Effector memory CD8-positive, alpha-beta T cell (primary cell): ENCODE measurements at places on chromosomes 5 and 9.
A peak's percentile ranks its signal among the peaks of the same experiment; 100 is the strongest.

- peaks cover 36% of the 10 kb centered on the region for H3K36me3 ChIP-seq
- peak overlapping the region; percentile 85 for H3K4me3 ChIP-seq
- no peak for DNase-seq
- peak overlapping the region; percentile 94 for H3K27ac ChIP-seq
- no peaks in the 10 kb centered on the region for H3K27me3 ChIP-seq
These were observed 75.5 kb downstream of the SEMA4D start for GRCh38 chr9:89422151-89422975.

- H3K4me1 ChIP-seq = no peaks in the 10 kb centered on the region
- no peaks in the 10 kb centered on the region for H3K27me3 ChIP-seq
- no peak overlapping the region for H3K4me3 ChIP-seq
- no peak for DNase-seq
These were observed 77.1 kb downstream of the PCSK5 start for GRCh38 chr9:75967556-75967955.

DNA sequence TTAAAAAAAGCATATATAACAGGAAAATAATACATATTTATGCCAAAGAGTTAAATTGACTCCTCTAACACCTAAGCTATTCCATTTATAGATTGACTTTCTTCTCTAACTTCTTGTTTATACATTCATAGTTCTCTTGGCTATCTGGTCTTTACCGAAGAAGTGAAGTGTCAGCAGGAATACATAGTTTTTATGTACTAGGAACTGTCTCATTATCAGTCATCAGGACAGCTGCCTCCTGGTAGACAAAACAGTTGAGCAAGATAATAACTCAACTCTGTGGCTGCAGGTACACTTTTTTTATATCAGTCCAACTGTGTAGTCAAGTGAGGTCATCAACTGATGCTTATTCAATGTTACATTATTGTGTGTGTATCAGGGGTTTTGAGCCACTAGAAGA, 1436.0 kb upstream of the NUDT12 start:
- H3K36me3 ChIP-seq = no peaks in the 10 kb centered on the region
- no peak overlapping the region for H3K4me3 ChIP-seq
- H3K27ac ChIP-seq = no peak overlapping the region

GRCh38 chr5:149280802-149281201, 9.1 kb downstream of the AFAP1L1 start:
- no peak overlapping the region for H3K4me3 ChIP-seq
- H3K27me3 ChIP-seq = peaks cover 47% of the 10 kb centered on the region
- no peak overlapping the region for H3K27ac ChIP-seq
- no peak for DNase-seq
- H3K36me3 ChIP-seq = no peaks in the 10 kb centered on the region
- no peaks in the 10 kb centered on the region for H3K4me1 ChIP-seq

DNA sequence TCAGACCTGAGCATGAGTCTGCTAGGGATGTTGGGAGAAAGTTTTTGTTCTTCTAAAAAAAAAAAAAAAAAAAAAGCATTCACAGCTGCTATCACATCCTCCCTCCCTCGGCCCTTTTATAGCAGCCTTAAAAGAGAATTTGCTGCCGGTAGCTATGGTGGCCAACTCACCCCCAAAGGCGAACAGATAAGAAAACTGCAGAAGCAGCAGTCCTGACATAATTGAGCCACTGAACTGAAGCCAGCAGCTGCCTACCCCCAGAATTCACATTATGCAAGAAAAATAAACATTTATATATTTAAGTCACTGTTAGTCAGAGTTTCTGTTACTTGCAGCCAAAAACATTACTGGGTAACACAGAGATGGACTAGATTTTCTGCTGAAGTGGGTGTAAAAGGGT, 124.3 kb upstream of the SMARCA2 start:
- H3K4me3 ChIP-seq = no peak overlapping the region
- H3K36me3 ChIP-seq = no peaks in the 10 kb centered on the region
- no peaks in the 10 kb centered on the region for H3K4me1 ChIP-seq
- no peak for DNase-seq
